Activated T-cell treated with anti-CD3 and anti-CD28 coated beads for 24 hours (primary cell): ENCODE measurements at places on chromosomes 5 and 9.

GRCh38 chr9:131677444-131678180 lies 62.3 kb downstream of the RAPGEF1 start:
- no peak for DNase-seq

DNA sequence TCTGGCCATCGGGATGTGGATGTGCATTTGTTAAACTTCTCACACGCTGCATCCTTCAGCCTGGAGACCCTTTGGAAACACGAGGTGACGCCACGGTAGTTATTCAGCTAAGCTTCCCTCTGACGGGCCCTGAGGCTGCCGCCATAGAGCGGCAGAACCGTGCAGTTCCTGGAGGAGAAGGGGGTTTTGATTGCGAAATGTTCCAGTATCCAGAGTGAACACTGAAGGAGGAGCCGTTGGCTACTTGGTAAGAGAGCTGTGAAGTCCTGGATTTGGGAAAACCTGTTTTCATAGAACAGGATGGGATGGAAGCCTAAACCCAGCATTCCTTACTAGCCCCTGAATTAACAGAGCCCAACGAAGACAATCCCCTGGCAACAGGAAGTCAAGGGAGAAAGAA lies 23.0 kb upstream of the EXOC3 start:
- no peak for DNase-seq

- DNase-seq, result no peak
These were observed 6.4 kb upstream of the KIF2A start for GRCh38 chr5:62299600-62299999.

- no peak for DNase-seq
These were observed 4.2 kb upstream of the ANXA2R start for GRCh38 chr5:43044181-43044914.

DNA sequence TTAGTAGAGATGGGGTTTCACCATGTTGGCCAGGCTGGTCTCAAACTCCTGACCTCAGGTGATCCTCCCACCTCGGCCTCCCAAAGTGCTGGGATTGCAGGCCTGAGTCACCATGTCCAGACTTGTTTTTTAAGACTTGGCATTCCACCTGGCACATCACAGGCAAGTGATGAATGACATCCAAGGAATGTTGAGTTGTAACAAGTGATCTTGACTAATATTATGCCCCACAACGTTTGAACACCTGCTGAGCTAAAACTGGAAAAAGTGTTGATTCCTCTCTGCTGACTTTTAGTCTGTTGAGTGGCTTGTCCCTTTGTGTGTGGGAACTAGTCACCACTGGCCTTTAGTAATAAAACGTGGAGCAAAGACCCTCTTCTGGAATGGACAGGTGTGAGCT lies 54.6 kb downstream of the SUB1 start:
- no peak for DNase-seq

GRCh38 chr9:7542126-7542525 lies 257.5 kb downstream of the DMAC1 start:
- DNase-seq, result no peak
